ENCODE measurements at places on chromosomes 16 and 17.

- no peak for DNase-seq
Observed at GRCh38 chr16:31274831-31275816, 15.3 kb downstream of the ITGAM start.

DNA sequence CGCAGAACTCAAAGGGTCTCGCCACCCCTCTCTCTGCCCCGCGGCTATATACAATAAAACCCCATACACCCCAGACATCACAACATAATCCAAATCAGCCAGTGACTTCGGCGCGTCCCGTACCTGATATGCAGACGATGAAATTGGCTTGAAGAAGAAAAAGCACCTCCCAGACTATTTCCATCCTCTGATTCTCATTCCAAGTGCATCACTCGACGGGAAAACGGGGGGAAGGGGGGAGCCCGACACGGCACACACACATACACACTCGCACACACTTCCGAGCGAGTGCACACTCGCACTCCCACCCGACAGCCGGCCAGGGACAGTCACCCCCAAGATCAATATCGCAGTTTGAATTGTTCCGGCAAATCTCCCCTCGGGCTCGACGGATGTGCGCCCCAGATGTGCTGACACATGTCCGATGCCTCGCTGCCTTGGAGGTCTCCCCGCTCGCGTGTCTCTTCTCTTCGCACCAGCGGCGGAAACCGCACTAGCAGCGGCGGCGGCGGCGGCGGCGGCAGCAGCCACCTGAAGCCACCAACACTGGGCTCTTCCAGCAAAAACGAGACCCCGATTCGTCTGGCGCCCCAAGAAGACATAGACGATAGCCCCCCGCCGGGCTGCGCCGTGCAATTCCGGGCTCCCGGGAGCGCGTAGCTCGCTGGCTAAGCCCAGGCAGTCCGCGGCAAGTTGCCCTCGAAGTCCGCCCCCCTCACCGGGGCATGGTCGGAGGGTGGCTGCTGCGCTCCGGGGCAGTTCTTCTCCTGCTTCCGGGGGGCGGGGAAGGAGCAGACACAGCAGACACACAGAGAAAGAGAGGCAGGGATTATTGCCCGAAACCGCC is 688 bp downstream of the CA10 start:
- DNase-seq = no peak

DNA sequence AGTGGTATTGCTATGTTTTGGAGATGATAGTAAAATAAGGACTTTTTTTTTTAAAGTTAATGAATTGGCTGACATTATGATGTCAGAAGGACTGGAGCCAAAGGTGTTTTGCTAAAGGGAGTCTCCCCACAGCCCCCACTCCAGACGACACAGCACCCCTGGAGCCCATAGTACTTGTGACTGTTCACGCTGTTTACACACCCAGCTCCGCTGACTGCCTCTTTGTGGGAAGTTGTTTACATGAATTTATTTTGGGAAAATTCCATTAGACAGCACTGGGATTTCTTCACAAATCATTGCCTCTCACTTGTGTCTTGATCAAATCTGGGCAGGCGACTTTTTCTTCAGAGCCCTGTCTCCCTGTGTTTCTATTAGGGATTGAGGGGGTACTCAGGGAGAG is 108.6 kb downstream of the C17orf67 start:
- no peak for DNase-seq

DNA sequence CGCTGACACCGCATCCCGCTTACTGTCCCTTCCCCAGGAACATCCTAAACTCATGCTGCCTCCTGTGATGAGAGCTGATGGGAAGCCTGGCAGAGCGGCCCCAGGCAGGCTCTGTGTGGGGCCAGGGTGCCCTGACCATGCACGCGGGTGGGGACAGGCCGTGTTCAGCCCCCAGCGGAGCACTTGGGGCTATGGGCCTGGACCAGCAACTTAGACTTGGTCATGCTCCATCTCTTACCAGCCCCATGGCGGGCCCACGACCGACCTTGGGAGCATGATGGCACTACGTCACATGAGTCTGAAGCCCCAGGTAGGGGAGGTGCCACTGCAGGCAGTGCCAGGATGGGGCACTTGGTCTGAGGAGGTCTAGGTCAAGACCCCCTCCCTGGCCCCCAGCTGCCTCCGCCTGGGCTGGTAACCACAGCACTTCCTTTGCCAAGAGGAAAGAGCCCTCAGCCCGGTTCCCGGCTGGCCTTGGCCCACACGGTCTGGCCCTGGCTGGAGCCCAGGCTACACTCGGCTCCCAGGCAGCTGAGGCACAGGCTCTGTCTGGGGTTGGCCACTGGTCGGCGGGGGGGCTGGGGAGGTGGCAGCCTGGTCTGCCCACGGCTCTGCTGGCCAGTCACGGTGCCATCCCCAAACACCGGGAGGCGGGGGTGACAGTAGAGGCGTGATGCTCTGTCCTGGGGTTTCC is 25.7 kb downstream of the BAHCC1 start:
- DNase-seq = no peak

GRCh38 chr17:69078864-69079263 is 18.1 kb upstream of the ABCA9 start:
- DNase-seq = no peak

- no peak for DNase-seq
Observed at GRCh38 chr17:34930283-34930682, 31.0 kb downstream of the CCT6B start.

GRCh38 chr17:14833201-14833785 is 431.8 kb downstream of the PMP22 start:
- DNase-seq = no peak

Data from T-helper 22 cell (primary cell).